Ammon's horn (tissue), 1 donor: ENCODE measurements at places on chromosomes 16 and 17.

- DNase-seq, result peak; percentile 70
Measured at GRCh38 chr17:69525920-69526841, 111.7 kb downstream of the MAP2K6 start.

- no peak for DNase-seq
Measured at GRCh38 chr17:28700830-28701492, 10.7 kb downstream of the PROCA1 start.

DNA sequence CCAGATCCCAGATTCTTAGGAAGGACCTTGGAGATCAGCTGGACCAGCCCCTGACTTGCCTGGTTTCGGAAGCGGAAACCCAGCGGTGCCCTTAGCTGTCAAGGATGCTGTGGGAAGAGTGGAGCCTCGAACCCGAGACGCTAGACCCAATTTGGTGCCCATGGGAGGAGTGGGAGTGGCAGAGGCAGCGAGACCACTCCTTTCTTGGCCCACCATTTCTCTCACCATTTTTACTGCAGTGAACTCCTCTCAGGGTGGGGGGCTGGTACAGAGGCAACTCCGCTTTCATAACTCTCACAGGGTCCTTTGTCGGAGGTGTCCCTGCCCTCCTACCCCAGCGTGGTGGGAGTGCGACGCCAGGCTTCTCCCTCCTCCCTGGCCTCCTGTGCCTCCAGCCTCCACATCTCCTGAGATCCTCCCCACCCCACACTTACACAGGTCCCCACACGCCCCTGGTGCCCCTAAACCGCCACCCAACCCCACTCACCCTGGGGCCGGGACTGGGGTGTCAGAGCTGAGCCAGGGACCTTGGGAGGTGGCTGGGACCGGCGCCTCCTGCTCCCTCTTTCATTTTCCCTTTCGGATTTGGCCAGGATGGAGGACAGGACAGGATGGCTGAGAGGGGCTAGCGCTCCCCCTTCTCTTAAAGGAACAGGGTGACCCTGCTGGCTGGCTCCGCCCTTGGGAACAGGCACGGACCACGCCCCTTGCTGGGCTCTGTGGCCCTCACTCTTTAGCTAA, at the start of gene GJD3:
GJD3 (minus strand) TSS at position 617 of the 741 bp plus-strand sequence. CDS start 922 bp downstream, outside the sequence.
- no peak for DNase-seq

DNA sequence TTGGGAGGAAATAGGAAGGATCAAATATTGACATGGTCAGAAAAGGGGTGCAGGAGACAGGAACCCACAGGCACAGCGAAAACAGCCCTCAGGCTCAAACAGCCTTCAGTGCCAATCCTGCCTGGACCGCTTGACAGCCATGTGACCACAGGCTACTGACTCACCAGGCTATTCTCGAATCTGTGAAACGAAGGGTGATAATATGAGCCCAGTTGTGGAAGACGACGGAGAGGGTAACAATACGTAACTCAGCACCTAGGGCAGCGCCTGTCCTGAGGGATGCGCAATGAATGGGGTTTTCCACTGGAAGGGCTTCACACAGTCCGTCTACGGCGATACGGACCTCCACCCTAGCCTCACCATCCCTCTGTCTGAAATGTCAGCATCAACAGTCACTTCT, 117.3 kb upstream of the RCVRN start:
- no peak for DNase-seq

DNA sequence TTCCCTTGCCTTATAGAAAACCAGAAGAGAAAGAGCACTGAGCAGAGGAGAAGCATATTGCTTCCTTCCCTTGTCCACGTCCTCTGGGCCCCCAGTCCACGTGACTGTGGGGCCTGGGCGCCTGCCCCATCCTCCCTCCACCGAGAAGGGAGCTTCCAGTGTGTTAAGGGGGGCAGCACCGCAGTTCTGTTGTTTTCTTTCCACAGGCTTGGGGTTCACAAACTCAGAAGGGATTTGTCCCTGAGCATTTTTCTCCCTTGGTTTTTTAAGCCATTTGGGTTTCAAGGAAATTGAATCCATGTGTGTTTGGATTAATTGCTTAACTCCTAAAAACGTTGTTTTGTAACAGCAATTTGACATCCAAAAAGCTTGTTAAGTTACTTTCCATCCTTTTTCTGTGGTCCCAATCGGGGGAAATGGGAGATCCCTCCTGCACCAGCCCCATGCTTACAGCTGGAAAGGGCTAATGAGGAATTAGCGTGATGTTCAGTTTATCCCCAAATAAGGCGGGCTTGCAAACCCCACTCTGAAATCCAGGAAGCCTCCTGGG, 347.5 kb upstream of the TNRC6C start:
- DNase-seq, result no peak

DNA sequence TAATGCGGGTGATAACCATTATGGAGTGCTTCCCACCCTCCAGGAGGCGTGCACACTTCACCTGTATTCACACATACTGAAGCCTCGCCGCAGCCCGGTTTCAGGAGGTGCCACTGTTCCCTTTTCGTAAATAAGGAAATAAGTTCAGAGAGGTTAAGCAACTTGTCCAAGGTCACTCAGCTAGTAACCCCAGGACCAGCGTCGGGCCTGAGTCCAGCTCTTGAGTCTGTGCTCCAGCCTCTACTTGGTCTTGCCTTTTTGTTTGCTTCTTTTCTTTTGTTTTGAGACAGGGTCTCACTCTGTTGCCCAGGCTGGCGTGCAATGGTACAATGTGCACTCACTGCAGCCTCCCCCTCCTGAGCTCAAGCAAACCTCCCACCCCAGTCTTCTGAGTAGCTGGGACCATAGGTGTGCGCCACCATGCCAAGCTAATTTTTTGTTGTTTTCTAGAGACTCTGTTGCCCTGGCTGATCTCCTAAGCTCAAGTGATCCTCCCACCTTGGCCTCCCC, 63.5 kb upstream of the CIBAR2 start:
- DNase-seq, result no peak

- peak; percentile 51 for DNase-seq
Measured at GRCh38 chr16:84069540-84069939, 26.9 kb upstream of the SLC38A8 start.

GRCh38 chr17:7041607-7042500, 2.0 kb downstream of the SLC16A11 start:
- DNase-seq, result no peak

GRCh38 chr17:63675607-63676546, 24.0 kb downstream of the LIMD2 start:
- peak; percentile 75 for DNase-seq

GRCh38 chr16:80369138-80369958, 171.4 kb upstream of the DYNLRB2 start:
- peak; percentile 79 for DNase-seq

GRCh38 chr16:84836967-84837366, 17.2 kb downstream of the CRISPLD2 start:
- no peak for DNase-seq

DNA sequence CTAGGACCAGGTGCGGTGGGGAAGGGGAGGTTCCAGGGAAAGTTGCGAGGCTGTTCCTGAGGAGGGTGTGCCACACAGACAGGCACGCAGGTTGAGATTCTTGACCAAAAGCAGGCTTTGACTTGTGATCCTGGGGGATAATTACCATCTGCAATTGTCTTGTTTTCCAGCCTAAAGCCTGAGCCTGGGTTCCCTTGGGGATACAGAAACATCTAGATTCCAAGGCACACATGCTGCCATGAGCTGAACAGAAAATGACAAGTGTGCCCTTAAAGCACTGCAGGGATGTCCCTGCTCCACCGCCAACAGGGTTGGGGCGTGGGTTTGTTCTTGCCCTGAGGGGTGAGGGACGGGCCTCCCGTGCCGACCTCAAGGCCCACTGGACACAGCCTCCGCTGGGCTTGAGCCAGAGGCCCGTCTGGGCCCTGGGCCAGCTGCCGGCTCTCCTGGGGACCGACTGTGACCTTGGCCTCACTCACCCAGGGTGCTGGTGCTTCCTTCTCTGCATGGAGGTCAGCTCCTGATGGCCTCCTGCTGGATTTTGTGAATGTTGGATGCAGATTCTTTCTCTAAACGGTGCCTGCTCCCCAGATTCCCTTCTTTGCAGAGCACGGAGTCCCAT, 14.0 kb downstream of the CA5A start:
- no peak for DNase-seq

DNA sequence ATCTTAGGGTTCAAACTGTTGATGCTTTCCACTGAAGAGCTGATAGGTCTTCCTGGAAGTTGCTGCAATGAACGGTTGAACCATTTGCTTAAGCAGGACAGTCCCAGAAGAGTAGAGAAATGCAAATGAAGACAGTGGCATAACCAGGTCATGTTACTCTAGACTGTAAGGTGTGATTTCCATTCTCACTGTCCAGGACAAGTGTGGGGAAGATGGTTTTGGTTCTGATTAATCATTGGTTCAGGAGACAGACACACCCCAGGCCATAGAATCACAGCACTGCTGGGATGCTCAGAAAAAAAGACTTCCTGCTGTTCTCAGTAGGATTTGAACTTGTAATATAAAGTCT, 34.8 kb upstream of the XYLT2 start:
- DNase-seq, result no peak

- no peak for DNase-seq
Measured at GRCh38 chr17:2438823-2439222, 38.0 kb upstream of the MNT start.
